ENCODE measurements at places on chromosomes 11 and 22.
A peak's percentile ranks its signal among the peaks of the same experiment; 100 is the strongest.

GRCh38 chr11:17600316-17601255, 53.5 kb downstream of the OTOG start:
- DNase-seq, result no peak

DNA sequence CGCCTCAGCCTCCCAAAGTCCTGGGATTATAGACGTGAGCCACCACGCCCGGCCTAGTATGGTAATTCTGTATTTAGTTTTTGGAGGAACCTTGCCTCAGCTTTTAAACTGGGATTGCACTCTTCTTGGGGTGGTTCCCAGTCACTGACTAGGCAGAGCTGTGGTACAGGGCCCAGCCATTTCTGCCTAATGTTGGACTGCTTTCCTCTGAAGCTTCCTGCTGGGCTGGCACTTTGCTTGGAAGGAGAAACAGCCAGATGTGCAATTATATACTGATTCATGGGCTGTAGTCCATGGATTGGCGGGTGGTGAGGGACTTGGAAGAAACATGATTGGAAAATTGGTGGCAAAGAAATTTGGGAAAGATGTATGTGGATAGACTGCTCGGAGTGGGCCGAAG, 17.6 kb upstream of the MCHR1 start:
- DNase-seq, result no peak

GRCh38 chr11:74339619-74340018, 28.2 kb upstream of the P4HA3 start:
- DNase-seq, result no peak

DNA sequence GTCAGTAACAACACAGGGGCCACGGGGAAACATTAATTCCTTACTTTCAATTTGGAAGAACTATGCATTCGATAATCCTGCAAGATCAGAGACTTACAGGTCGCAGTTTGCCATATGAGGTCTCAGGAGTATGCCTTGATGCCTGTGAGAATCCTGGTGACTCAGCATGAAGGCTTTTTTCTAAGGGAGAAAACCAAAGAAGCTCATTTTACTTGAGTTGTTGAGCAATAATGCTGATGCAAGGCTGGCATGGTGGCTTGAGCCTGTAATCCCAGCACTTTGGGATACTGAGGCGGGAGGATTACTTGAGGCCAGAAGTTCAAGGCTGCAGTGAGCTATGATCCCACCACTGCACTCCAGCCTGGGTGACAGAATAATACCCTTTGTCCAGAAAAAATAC, 26.6 kb downstream of the ATG16L2 start:
- DNase-seq, result no peak

- DNase-seq, result no peak
Measured at GRCh38 chr11:76495019-76495418, 50.2 kb downstream of the EMSY start.

DNA sequence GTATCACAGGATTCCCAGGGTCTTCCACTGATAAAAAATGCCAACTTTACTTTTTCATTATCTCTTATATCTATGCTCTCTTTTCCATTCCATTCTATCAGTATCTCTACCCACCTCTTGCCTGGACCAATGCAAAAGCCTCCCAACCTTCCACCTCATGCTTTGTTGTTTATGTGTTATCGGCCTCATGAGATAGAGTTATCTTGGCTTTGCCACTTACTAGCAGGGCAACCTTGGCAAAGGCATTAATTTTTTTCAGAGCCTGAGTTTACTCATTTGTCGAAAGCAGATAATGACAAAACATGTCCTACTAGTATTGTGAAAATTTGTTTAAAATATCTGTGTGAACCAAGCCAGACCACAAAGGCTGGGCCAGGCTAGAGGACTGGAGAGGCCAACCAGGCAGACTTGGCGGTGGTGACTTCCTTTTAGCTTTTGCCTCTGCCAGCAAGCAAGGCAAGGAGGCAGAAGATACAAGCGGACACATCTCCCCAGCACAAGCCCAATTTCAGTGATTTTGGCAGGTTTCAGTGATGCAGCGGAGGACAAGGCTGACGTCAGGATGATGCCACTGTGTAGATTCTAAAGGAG, 106.9 kb downstream of the ADAMTS15 start:
- DNase-seq, result no peak

DNA sequence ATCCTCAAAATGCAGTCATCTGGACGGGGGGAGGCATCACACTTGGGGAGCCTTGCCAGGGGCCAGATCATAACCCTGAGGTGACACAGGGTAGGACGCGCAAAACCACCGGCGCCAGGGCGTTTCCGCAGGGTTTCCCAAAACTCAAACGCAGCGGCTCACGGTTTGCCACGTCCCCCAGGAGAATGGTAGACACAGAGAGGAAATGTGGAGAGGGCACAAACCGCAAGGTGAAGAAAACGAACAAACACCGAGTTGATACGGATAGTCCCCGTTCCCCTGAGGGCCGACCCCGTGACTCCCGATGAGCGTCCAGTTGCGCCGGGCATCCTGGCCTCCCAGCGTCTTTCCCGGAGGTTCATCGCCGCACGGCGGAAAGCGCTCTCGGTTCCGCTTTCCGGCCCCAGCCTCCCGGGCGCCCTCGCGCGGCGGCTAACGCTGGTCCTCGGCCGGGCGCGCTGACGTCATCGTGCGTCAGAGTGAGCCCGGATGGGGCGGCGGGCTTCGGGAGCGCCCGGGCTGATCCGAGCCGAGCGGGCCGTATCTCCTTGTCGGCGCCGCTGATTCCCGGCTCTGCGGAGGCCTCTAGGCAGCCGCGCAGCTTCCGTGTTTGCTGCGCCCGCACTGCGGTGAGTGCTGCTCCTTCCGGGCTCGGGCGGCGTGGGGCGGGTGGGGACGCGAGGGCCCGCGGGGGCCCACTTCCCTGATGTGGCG, at the start of gene BIRC2:
Gene BIRC2 (plus strand): TSS at position 467 of the 714 bp plus-strand sequence. CDS start 2,641 bp downstream, outside the sequence.
- DNase-seq, result peak; percentile 87

Measured in stimulated activated CD8-positive, alpha-beta memory T cell treated with anti-CD3 and anti-CD28 coated beads, Interleukin-4, amount 100 ng/mL, for 1 hour (primary cell).